ENCODE measurements at places on chromosomes 4 and X.

GRCh38 chr4:53646795-53647194 is 55.5 kb upstream of the LNX1 start:
- DNase-seq = no peak

DNA sequence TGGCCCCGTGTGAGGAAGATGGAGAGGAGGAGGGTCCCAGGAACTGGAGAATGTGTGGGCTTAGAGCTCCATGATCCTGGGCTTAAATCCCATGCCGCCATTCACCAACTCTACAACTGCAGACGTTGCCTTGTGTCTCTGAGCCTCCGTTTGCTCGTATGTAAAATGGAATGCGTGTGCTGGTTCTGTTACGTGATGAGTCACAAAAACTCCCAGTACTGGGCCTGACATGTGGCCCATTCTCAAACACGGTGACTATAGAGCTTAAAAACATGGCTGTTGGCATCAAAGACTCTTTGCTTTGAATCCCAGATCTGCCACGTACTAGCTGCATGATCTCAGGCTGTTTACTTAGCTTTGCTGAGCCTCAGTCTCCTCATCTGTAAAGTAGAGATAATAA is 13.0 kb upstream of the AFAP1 start:
- no peak for DNase-seq

- DNase-seq = no peak
Observed at GRCh38 chrX:141632124-141632523, 42.6 kb downstream of the SPANXA2 start.

- DNase-seq = no peak
Observed at GRCh38 chr4:139208404-139208945, 31.5 kb upstream of the ELF2 start.

- DNase-seq = no peak
Observed at GRCh38 chrX:40245488-40246071, 147.8 kb upstream of the BCOR start.

DNA sequence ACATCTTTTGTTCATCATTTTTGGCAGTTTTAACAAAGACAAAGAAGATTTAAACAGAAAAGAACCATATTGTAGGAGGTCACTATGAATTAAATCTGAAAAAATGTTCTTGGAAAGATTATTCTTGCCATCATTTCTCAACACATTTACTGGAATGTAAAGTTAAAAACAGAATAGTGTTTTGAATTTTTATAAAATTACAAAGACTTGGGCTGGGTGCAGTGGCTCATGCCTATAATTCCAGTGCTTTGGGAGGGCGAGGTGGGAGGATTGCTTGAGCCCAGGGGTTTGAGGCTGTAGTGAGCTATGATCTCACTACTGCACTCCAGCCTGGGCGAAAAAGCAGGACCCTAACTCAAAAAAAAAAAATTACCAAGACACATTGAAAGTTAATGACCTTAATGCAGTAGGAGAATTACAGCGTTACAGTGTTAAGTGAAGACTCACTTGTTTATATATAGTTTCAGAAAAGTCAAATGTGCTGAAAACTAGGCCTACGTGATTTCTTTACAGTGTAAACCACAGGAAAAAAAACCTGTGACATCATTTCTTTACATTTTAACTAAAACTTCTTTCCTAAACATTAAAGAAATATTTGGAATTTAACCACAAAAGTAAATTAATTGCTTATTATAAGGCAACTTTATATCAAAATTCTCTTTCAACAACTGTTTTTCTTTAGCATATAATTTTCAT is 7.9 kb downstream of the FAM13A start:
- DNase-seq = no peak

DNA sequence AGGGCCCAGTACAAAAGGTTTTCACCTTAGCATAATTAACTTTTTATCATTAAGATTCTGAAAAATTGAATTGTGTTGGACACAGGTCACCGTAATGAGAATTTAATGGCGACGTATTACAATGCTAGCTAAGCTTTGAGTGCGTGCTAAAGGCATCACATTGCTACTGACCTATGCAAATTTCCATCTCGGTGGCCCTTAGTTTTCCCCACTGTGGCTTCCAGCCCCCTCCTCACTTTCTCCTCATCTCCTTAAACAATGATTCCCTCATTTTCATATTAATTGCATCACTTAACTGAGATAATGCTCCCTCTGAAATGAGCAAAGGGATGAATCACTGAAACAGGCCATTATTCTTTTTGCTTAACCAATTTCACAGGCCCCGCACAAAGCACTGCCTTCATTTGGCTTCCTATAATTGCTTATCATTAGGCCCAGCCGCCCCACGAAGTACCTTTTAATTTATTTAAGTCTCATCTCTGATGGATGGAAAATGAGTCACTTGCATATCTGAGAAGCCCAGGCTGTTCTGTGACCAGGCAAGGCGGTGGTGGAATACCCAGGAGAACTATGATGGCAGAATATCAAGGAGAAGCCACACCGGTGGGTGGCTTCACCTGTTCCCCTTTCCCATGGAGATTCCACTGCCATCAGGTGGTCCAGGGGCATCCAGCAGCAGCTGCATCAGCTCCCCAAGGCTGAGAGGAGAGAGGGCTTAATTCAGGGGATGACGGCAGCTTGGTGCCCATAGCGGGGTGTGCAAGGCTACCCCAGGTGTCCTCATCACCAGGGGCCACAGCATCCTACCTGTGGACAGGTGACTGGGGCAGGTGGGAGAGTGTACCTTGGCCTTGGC is 223.8 kb upstream of the BOD1L1 start:
- no peak for DNase-seq

- DNase-seq = no peak
Observed at GRCh38 chr4:140256941-140257340, 103.0 kb upstream of the MAML3 start.

- DNase-seq = no peak
Observed at GRCh38 chrX:130669233-130669632, 233.8 kb downstream of the ENOX2 start.

DNA sequence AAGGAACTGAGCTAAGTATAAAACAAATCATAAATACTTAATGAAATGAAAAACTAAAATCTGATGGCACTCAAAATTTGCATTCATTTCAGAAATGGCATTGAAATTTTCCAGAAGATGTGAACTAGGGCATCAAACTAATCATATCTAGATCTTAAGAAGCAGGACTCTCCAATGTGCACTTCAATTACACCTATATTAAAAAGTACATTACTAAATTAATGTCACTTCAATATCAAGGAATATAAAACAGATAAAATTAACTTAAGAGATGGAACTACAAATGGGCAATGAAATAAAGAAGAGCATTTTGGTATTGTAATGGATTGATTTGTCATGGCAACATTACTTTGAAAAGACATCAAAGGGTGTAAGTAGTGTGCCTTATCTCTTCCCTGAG is 20.3 kb downstream of the NPY2R start:
- DNase-seq = no peak

GRCh38 chrX:110836982-110837381 is 41.4 kb upstream of the CHRDL1 start:
- no peak for DNase-seq

DNA sequence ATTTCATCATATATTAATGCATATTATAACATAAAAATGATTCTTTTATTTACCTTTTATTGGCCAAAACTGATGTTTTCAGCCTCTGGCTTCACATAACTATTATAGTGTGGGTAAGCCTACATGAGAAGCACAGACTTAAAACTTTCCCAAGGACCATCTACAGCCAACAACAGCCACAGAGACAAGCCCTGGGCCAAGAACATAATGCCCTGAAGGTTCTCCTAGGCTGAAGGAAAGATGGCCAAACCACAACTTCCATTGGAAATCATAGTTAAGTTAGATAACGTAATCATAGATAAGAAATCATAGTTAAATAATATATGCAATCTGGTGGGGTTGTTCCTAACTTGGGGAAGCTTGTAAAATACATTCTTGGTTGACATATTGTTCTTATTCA is 280.0 kb upstream of the EMCN start:
- no peak for DNase-seq

DNA sequence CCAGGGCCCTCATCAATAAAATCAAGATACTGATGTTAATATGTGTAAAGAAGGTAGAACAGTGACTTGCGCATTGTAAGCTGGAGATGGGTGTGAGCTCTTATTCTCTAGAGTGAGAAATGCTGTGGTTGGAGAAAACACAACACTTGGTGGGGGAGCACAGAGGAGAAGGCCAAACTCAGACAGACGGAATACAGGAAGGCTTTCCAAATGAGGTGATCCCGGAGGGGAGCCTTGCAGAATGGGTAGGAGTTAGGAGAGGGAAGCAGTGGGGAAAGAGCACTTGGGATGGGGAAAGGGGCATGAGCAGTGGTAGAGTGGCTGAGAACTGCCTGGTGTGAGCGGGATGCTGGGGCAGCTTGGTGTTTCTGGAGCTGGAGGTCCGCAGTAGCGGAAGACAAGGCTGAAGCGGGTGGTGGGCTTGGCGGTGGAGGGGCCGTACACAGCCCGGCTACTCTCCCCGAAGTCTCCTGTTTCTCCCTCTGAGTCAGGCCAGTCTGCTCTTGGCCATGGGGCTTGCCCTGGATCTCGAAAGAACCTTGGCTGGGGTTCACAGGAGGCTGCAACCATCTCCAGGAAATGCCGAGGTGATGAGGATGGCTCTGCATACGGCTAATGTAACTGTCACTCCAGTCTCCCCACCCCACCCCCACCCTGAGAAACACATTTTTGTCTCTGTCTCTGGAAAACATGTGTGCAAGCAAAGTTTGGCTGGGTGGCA is 11.3 kb upstream of the PLAC1 start:
- no peak for DNase-seq

DNA sequence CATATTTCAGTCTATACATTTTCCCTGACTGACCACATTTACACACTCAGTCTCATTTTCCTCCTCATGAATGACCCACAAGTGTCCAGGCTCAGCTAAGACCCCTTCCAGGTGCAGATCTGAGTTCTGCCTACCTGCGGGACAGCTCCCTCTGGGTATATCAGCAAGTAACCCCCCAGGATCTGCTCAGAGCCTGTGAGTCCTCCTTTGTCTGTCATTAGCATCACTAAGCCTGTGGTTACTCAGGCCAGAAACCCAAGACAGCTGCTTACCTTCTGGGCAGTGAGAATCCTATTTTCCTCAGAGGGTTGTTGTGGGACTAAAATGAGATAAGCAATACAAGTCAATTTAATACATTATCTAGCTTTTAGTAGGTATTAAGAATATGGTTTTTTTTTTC is 487.6 kb upstream of the BOD1L1 start:
- no peak for DNase-seq

DNA sequence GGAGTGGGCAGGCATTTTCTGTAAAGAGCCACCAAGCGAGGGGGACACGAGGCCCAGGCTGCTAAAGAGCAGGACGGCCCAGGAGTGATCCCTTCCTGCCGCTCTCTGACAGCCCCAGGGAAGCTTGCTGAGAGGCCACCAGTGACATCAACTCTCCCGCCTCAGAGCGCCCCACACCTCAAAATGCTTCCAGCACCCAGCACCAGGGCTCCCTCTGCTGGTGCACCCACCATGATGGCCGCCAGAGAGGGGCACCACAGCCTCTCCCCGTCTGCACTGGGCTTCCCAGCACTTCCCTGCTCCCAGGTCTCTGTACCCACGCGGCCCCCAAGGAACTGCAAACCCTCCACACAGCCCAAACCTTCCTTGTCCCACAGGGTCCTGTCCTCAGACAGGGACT is 40.4 kb downstream of the GAK start:
- no peak for DNase-seq

- no peak for DNase-seq
Observed at GRCh38 chr4:180423712-180424057, 1819.5 kb upstream of the TENM3 start.

DNA sequence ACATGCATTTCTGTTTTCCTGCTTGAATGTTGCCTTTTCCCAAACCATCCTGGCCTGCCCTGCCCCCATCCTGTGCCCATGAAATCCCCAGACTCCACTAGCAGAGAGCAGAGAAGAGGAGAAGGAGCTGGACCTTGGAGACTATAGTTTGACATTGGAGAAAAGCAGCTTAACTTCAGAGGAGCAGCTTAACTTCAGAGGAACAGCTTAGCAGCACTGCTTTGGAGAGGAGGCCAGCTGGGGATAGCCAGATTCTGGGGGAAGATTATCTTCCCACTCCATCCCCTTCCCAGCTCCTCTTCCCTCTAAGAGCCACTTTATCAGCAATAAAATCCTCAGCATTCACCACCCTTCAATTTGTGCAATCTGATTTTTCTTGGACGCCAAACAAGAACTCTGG is 443.0 kb downstream of the PCDH10 start:
- no peak for DNase-seq

DNA sequence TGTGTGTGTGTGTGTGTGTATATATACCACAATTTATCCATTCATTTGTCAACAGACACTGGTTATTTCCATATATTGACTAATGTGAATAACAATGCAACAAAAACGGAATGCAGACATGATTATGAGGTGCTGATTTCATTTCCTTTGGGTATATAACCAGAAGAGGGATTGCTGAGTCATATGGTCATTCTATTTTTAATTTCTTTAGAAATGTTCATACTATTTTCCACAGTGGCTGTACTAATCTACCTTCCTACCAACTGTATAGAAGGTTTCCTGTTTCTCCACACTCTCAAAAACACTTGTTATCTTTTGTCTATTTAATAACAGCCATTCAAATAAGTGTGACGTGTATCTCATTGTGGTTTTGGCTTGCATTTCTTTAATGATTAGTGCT is 269.9 kb downstream of the OPHN1 start:
- DNase-seq = no peak

GRCh38 chrX:14386981-14387380 is 142.4 kb upstream of the GLRA2 start:
- DNase-seq = no peak

- DNase-seq = no peak
Observed at GRCh38 chr4:83389037-83389720, 54.5 kb upstream of the HPSE start.

DNA sequence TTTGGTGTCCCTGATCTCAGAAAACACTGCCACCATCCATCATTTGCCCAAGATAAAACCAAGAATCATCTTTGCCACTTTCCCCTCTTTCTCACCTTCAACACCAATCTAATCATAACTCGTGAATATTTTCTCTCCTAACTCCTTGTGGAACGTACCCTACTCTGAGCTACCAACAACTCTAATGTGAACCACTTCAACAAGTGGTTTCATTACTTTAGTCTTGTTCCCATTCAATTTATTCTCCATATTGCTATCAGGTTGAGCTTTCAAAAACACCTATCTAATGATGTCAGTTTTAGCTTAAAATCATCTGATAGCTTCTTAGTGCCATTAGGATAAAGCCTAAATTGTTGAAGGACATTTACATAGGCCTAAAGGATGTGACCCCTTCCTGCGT is 39.8 kb upstream of the CXorf38 start:
- DNase-seq = no peak

DNA sequence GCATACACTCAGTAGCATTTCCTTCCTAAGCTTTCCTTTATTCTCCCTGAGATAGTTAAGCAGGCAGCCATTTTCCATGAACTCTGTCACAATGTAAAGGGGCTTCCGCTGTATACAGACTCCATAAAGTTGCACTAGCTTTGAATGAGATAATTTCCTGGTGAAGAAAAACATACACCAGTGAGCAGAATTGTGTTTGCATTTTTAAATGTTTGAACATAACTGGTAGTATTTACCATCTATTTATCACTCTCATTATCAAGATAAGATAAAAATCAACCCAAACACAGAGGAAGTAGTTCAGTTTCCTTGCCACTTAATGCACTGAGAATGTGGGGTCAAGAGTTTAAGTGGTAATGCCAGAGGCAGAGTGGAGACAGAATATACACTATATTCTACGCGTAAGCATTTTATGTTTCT is 54.1 kb downstream of the TXK start:
- DNase-seq = no peak

- DNase-seq = no peak
Observed at GRCh38 chr4:37794056-37794455, 32.4 kb upstream of the PGM2 start.

- DNase-seq = no peak
Observed at GRCh38 chr4:40842318-40842717, 92.6 kb downstream of the NSUN7 start.

Measured in stimulated activated CD4-positive, alpha-beta T cell treated with anti-CD3 and anti-CD28 coated beads, Interleukin-2, amount 100 ng/mL, for 24 hours (primary cell).